Non-pigmented ciliary epithelial cell (primary cell): ENCODE measurements at places on chromosomes 7 and 10.

DNA sequence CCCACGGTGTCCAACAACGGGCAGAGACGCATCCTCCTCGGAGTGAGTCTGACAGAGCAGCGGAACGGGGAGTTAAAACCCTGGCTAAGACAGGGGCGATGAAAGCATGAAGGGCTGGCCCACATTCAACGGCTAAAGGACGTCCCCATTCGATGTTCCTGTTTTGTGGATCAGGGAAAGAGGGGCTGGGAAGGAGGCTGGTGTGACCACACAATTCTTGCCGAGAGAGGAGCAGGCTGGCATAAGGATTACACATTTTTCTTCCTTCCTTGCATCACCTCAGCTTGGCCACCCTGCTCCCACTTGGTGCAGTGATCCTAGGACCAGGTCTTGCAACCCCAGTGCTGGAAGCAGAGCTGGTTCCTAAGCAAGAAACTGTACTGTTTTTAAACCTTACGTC, 67.7 kb downstream of the GNA12 start:
- DNase-seq, result no peak

DNA sequence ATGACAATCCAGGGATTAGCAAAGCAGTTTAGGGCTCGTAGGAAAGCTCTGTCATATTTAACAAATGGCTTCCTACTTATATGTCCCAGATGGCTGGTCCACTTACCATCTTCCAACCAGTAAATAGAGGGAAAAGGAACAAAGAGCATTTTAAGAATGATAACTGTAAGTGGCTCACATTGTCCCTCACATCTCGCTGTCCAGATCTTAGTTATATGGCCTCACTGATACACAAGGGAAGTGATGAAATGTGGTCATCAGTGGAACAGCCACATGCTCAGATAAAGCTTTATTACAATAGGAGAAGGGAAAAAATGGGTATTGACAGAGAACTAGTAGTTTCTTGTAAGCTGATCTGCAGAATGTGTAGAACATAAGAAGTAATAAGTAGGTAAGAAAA, 35.8 kb downstream of the IQUB start:
- no peak for DNase-seq

DNA sequence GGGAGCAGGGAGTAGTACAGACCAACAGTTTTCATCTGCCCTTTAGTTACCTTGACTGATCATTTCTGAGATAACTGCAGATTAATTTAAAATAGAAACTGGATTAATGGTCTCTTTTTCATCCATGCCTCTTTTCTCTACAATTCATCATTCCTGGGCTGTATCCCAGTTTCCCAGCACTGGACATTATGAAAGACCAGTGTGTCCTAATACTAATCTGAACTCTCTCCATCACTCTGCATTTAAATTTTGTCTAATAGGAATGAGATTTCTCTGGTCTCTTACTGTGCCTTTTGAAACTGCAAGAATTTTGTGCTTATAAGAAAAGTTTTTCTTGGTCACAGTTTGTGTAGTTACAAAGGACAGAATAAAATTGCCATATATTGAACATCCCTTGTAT, 12.7 kb downstream of the PLEKHA8 start:
- DNase-seq, result no peak

DNA sequence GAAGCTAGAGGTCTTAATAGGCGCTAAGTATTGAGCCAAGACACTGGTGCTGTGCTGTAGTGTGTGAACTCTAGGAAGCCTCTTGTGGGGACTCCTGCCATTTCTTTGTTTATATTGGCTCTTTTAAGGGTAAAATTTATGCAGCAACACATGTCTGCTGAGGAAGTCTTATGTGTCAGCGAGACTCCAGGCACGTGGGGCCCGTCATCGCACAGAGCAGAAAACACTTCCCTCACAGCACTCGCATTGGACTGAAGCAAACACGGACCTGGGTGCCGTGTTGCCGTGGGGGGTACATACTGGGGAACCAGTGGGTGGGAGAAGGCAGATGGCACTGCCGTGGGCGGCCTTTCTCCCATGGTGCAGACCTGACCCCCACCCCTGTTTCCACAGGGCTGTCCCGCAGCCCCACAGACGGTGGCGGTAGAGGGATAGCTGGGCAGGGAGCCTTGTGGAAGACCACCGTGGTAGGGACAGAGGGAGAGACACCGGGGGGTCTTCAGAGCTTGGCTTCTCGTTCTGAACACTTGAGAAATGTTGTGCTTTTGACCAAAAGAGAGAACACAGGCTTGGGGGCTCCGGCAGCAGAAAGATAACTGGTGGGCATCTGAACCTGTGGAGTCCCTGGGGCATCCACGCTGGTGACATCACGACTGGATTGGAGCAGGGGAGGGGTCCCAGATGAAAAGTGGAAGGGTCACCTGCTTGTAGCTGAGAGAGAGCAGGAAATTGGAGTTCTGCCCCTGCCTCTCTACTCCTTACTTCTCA, 284.7 kb upstream of the SHH start:
- DNase-seq, result no peak

DNA sequence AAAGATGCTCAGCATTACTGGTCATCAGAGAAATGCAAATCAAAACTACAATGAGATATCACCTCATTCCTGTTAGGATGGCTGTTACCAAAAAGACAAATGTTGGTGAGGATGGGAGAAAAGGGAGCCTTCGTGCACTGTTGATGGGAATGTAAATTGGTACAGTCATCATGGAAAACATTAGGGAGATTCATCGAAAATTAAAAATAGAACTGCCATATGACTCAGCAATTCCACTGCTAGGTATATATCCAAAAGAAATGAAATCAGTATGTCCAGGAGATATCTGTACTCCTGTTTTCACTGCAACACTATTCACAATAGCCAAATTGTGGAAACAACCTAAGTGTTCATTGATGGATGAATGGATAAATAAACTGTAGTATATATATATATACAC, 228.1 kb downstream of the ACTR3B start:
- DNase-seq, result no peak
